NCI-H2081 (cell line): ENCODE measurements at places on chromosomes 1 and 21.

- peak; percentile 10 for DNase-seq
Observed at GRCh38 chr21:35995522-35996088, 64.7 kb downstream of the SETD4 start.

DNA sequence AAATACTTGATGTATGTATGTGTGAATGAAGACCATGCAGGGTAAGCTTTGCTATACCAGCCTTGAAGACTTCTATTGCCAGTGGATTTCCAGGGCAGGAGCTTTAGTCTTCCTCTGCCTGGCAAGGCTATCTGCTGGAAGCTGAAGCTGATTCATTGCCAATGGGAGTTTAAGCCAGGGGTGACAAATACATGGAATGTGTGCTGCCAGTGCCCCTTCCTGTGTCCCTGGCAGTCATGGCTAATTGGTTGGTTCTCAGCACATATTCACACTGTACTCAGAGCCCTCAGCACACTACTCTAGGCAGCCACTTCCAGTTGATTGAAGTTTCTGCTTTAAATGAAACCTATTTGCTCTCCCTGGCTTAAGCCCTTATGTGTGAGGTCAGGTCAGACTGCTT, 1.5 kb downstream of the ZSCAN20 start:
- DNase-seq, result no peak

- no peak for DNase-seq
Observed at GRCh38 chr21:39781331-39781730, 36.3 kb downstream of the IGSF5 start.

GRCh38 chr1:43293176-43293575, 7.6 kb upstream of the TIE1 start:
- no peak for DNase-seq

- no peak for DNase-seq
Observed at GRCh38 chr1:208089149-208089548, 155.0 kb downstream of the PLXNA2 start.

DNA sequence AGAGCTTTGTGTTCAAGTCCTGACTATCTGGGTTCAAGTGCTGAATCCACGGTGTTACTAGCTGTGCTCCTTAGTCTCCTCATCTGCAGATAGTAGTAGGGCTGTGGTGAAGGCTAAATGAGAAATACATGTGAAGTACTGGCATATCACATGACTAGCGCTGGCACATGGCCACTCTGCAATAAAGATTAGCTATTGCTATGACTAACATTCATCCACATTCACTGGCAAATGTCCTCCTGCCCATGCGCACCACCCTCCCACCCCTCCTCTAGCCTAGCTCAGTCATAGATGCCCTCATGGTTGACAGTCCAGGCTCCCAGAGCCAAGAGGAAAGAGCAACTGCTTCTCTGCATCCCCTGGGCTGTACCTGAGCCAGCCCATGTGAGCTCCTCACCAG, 8.5 kb upstream of the COL8A2 start:
- DNase-seq, result no peak

- peak; percentile 92 for DNase-seq
Observed at GRCh38 chr1:154730259-154730658, 122.3 kb upstream of the ADAR start.

GRCh38 chr1:8584316-8584715, 233.1 kb downstream of the RERE start:
- no peak for DNase-seq

DNA sequence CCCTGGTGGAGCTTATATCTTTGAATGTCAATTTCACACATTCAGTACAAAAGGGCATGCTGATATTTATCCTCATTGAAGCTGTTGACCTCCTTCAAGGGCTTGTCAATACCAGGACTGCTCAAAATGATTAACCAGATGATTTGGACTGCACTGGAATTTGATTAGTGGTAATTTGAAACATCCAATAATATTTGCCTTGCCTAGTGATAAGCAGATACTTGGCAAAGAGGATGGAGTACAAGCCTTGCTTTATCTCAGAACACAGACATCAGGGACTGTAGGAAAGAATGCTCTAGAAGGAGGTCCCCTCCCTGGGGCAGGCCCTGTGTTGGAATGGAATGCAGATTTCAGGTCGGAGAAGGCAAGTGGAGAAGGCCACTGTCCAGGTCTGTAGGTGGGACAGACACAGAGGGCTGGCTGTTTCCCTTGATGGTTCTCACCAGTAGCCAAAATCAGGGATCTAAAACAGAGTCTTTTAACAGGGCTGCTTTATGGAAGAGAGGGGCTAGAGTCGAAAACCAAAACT, 64.8 kb upstream of the ZNF648 start:
- DNase-seq, result no peak

GRCh38 chr1:214573386-214574318, 22.2 kb upstream of the PTPN14 start:
- no peak for DNase-seq

DNA sequence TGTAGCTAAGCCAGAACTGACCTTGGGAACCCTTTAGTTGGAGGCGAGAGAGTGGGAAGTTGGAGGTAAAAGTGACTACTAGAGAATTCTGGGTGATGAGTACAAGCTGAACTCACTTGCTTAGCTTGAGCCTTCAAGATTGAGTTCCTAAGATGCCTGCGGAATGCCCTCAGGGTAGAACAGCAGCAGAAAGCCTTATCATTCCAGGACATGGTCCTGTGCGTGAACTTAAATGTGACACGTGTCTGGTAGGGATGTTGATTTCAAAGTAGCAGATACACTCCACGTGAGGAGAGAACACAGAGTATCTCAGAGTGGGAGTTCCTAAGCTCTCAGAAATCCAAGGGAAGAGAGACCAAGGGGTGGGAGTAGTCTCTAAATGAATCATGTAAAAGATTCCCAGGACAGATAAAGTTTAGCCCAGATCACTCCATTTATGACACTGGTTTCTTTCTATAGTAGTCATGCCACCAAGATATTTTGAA, 60.1 kb downstream of the KCNK1 start:
- no peak for DNase-seq

- peak; percentile 95 for DNase-seq
Observed at GRCh38 chr1:226547754-226548191, 791 bp upstream of the STUM start.

DNA sequence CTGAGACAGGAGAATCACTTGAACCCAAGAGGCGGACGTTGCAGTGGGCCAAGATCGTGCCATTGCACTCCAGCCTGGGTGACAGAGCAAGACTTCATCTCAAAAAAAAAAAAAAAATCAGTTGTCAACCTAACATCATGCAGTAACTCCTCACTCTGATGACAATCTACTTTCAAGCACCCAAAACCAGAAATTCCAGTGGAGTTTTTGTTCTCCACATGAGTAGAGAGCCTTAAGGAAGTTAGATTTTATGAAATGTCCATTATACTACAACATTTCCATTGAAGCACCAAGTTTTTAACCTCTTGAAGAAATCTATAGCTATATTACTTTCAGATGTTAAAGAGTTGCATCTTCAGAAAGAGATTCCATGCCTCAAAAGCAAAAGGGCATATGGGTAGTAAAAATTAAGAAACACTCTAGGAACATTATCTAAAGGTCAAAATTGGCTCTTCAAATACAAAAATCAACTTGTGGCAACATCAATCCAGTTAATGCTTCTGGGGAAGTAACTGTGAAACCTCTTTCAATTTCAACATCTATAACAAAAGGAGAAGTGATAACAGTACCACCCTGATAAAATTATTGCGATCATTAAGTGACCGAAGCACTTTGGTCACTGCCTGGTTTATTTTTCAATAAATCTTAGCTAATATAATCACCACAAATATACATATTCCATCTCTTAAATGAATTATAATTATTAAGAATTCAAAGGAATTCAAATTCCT, 7.7 kb downstream of the LPGAT1 start:
- DNase-seq, result no peak

- DNase-seq, result no peak
Observed at GRCh38 chr1:193767886-193768285, 581.5 kb upstream of the B3GALT2 start.

DNA sequence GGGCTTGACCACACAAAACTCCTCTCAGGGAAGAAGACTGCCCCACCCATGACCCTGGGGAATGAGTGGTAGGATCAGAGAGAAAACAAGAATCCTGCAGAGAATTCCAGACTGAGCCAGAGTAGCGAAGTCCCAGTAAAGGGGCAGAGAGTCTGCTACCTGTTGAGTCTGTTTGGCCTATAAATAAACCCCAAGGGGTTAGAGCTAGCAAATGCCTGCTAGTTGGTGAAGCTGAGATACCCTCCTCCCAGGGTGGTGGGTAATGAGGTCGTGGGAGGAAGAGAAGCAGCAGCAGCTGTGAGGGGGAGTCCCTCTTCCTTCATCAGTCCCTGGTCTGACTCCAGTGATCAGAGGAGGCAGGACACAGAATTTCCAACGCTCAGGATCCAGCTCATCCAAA, 2.5 kb downstream of the TRAF3IP3 start:
- DNase-seq, result no peak

- DNase-seq, result no peak
Observed at GRCh38 chr1:11168731-11169130, 20.4 kb upstream of the ANGPTL7 start.

GRCh38 chr1:151981178-151981525, 12.5 kb downstream of the S100A10 start:
- DNase-seq, result no peak

DNA sequence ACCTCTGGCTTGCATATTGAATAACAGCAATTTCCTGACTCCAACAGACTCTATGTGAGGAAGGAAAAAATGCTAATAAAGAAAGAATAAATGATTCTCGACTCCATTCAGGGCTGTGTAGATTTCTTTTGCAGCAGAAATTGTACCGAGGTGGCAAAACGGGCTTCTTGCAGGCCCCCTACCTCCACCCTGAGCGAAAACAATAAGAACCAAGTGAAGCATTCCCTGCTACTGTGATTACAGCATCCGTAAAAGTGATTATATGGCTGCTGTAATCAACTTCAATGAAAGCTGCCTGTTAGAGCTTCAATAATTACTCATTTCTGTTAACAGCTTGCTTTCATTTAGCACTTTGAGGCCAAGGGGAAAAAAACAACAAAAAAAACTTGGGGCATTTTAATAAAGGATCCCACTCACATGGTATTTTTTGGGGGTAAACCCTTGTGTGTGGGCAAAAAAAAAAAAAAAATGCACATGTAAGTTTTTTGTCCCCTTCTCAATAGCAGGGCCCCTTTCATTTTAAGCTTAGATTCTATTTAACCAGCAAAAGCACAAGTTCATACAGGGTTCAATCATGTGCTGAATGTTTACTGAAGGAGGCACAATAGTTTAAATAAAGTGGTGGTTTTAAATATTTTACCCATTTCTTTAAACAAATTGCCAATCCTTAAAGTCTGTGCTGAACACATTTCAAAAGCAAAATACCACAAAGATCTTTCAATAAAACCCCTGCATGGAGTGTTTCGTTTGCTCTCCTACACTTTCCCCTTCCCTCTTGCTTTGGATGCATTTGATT, 271.6 kb downstream of the LMO4 start:
- no peak for DNase-seq

GRCh38 chr1:2569060-2569459, 12.9 kb downstream of the TNFRSF14 start:
- no peak for DNase-seq

DNA sequence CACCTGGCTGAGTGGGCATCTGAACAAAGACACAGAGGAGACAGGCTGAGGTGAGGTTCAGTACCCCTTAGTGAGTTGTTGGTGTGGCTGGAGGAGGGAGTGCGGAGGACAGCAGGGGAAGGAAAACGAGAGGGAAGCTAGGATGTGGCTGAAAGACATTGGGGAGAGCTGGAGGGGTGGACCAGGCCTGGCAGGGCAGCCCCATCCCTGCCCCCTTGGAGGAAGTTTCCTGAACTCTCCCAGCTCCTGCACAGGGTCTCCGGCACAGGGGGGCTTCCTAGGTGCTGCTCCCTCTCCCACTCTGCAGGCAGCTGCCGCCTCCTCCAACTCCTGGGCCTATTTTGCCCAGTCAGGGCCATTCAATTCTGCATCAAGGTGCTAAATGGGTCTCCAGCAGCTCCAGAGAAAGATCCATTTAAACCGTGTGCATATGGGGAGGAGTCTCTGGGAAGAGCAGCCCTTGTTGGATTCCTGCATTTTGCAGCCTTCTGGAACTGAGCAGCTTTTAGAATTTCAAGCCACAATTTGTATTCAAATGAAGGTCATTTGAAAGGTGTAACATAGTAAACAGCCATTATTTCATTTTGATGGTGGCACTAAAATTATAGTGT, 193.9 kb downstream of the CAMTA1 start:
- DNase-seq, result no peak

DNA sequence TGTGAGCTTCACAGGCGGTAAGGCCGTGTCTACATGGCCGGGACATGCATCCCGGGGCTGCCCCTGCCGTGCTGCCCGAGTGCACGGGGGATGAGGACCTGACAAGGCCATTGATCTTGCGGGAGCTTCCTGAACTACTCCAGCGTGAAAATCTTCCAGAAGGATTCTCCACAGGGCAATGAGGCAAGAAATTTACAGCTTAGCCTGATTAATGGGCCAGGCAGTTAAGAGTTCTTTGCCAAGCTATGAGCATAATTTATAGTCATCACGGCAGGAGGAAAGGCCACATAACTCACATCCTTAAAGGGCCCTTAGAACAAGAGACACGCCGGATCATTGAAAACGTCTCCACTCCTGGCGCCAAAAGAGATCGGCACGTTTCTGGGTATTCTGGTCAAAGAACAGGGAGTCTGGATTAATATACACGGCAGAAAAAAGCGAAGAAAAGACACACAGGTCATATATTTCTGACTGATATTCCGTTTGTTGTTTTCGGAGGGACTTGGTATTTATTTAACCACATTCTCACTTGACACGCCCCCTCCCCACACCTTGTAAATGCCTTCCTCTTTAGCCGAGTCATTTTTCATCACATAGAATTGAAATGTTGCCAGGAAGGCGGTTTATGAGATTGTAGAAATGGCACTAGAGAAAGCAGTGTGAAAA, 180.5 kb downstream of the DYRK1A start:
- no peak for DNase-seq

GRCh38 chr1:9990944-9991343, 6.1 kb upstream of the RBP7 start:
- no peak for DNase-seq

DNA sequence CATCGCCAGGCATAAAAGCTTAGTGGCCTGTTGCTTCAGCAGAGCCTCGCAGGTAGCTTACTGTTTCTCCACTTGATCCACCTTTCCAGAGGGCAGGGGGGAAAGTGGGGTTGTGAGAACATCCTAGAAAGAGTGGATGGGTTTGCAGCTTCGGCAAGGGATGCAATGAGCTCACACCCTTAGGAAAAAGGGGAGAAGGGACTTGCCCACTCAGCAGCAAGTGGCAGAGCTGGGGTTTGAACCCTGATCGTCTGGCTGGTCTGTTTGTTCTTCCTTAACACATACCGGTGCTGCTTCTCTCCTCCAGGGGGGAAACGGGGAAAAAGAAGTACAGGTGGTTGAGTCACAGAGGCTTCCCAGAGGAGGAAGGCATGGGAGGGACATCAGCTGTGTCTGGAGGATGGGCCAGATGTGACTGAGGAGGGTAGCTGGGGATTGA, 1.0 kb downstream of the TMEM201 start:
- DNase-seq, result no peak

- DNase-seq, result no peak
Observed at GRCh38 chr1:61490924-61491323, 234.0 kb downstream of the TM2D1 start.

DNA sequence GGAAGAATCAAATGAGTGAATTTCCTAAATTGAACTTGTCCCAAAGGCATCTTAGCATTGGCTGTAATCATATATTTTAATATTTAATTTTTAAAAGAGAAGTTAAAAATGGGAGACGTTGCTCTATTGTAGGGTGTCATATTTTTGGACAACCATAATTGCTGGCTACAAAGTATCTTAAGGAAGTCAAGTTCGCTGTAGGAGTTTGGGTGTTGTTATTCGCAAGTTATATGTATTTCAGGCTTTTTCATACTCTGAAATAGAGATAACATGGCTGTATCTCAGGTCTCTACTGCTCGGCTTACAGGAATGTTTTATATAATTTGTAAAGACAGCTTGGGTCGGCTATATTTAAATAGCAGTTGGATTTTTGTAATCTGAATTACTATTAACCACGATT, 852 bp downstream of the TMEM50A start:
- DNase-seq, result no peak
